Cardiac fibroblast (primary cell): ENCODE measurements at places on chromosomes 12 and 14.
A peak's percentile ranks its signal among the peaks of the same experiment; 100 is the strongest.

DNA sequence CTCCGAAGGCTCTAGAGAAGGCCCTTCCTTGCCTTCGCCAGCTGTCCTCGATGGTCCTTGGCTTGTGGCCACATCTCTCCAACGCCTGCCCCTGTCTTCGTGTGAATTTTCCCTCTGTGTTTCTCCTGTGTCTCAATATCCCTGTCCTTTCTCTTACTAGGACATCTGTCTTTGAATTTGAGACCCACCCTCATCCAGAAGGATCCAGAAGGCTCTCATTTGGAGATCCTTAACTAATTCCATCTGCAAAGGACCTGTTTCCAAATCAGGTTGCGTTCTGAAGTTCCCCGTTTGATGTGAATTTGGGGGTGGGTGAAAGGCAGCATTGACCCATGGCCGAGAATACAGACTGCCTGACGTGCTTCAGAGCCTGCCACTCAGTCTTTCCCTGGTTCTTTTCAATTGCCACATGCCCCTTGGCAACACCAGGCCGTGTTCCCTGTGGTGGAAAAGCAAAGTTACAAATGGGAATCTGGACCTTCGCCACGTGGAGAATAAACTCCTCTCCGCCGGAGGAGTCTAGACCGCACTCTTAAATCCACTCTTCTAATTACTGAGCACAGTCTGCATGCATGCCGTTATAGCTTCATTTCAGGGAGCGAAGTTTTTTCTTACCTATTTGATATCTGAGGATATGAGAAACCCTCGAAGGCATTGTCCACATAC is 158.8 kb downstream of the TMEM132C start:
- no peak for DNase-seq

DNA sequence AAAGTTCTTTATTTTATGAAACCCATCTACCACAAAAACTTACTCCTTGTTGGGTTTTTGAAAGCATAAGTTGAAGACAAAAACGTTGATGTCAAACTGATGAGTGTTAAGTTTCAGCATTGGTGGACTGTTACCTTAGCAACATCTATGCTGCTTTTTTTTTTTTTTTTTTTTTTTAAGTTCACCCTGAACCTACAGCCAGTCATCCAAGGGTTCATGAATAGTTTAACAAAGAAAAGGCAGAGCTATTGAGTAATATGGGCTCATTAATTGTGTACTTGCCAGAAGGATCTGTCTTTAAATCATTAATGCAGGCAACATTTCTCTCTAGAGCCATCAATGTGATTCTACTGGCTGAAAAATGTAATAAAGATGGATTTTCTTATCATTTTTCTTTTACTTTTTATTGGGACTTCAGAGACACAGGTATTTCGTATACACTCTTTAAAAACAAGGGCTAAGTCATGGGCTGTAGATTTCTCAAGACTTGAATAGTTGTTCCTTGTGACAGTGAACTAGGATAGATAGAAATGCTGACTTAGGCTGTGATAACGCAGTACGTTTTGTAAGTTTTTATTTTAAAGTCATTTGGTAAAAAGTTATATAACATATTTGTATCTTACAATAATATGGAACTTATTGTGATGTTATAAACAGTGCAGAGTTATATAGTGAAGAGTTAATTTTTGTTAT is at the start of gene PTPRQ:
TSS of gene PTPRQ (plus strand) at position 262 of the 693 bp plus-strand sequence. CDS start at position 373, 111 bp downstream.
- peak; percentile 70 for DNase-seq

DNA sequence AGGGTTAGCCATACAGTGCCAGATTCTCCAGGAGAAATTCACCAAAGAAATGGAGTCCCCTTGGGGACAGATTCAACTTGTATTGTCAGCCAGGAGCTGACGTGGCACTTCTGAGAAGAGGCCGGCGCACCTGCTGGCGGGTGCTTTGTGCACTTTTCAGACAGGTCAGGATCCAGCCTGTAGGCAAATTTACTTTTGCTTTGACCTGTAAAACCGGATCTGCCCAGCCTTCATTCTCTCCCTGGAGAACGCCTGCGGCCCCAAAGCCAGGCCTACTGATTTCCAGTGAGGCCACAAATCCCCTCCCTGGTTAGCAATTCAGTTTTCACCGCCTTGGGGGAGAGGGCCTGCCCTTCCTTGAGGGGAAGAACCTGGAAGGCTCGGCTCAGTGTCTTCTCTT is 17.4 kb downstream of the P2RX4 start:
- no peak for DNase-seq

GRCh38 chr12:113778432-113779132 is 187.5 kb downstream of the RBM19 start:
- no peak for DNase-seq

DNA sequence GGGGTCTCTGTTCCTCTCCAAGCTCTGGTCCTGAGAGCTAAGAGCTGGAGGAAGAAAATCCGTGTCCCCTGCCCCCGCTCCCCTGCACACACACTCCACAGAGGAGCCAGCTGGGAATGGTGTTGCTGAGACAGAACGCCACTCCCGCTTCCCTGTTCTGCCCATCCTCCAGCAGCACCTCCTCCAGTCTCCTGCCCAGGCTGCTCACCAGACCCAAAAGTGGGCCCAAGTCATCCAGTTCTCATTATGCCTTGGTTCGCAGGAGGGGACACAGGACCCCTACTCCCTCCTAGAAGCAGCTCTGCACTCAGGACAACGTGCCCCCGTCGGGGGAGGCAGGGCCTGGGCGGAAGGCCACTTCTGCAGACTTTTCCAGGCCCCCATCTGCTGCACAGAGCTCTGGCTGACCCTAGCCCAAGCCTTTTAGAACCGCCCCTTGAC is 830 bp upstream of the TRMT61A start:
- peak; percentile 40 for DNase-seq

DNA sequence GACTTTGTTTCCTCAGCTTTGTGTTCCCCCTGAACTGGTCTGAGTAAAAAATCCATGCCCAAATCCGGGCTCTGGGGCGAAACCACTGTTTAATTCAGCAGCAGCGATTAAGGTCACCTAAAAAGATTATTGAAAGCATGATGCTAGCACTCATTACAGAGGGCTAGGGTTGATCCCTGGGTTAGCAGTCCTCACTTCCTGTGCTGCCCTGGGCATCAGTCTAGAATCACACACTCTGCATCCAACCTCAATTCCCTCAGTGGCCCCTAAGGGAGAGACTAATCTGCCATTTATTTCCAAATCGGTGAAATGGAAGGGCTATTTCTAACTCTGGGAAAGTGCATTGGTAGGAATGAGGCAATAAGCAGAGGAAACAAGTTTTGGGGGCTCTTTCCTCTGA is 107.2 kb downstream of the BTG1 start:
- DNase-seq, result no peak
